T-helper 2 cell (primary cell): ENCODE measurements at places on chromosomes 7 and 10.

- no peak for DNase-seq
Observed at GRCh38 chr10:6208799-6209235, 6.1 kb downstream of the PFKFB3 start.

GRCh38 chr10:96840841-96841518 lies 8.9 kb downstream of the LCOR start:
- DNase-seq, result no peak

DNA sequence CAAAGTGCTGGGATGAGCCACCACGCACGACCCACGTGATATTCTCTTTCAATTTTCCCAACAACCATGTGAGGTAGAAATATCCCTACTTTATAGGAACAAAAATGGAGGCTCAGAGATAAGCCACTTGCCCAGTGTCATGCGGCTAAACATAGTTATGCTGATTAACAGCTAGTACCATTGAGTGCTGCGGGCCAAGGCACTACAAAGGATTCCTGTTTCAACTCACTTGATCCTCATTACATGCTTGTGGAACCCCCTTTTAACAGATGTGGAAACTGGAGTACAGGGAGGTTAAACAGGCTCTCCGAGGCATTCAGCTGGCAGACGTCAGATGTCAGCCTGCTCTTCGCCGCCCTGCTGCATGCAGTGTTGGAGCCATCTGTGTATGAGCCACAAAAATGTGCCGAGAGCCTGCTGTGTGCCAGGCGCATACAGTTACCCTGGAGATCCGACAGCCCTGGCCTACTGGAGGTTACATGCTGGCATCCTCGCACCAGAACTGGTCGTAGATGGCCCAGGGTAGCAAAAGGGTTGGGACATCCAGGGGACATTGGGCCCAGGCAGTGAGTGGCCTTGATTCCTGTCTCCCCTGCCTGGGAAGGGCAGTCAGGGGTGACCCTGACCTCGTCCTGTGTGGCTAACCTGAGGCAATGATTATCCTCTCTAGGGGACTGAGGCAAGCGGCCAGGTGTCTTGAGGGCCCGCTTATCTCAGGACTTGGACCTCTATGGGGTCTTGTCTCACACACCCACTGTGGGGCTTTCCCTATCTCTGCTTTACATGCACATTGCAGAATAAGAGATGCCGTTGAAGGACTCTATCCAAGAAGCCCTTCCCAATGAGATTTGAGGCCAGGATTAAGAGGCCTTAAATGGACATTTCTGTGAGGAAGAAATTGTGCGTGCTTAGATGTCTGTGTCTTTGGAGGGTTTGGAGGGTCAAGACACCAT lies 18.5 kb upstream of the SRGN start:
- no peak for DNase-seq

DNA sequence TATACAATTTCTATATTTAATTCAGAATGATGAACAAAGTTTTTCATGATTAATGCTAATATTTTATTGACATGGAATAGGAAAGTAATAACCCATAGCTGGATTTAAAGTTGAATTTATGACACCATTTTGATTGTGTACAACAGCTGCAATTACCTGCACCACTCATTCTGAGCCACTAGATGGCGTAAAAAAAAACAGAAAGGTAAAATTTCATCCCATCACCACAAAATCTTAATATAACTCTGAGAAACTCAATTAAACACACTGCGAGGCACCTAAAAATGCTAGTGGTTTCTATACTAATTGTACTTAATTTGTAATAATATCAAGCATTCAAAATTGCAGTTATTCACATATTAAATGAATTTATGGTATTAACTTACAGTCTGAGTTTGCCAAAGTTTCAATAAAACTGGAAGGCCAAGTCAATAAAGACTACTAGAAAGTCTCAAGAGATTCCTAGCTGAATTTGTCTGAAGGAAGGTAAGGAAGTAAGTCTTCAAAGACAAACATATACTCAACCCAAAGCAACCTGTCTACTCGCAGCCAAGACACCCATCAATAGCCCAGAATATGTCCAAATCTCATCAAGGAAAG lies 182.5 kb downstream of the SKAP2 start:
- no peak for DNase-seq

DNA sequence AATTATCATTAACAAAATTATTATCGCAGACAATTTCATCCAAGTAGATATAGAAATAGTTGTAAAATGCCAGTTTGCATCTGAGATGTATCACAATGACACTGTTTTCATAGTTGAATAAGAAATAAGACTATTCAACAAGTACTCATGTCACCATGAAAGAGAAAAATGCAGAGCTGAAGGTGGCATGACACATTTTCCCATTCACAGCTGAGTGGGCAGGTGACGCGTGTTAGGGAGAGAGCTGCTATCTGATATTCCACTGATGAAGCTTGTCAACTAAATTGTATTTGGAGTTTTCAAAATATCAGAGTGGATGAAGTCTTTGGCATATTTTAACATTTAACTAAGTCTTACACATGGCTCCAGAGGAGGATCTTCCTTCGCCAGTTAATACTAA lies 70.3 kb upstream of the HDAC9 start:
- no peak for DNase-seq

- no peak for DNase-seq
Observed at GRCh38 chr10:31758495-31758894, 170.1 kb downstream of the ARHGAP12 start.

DNA sequence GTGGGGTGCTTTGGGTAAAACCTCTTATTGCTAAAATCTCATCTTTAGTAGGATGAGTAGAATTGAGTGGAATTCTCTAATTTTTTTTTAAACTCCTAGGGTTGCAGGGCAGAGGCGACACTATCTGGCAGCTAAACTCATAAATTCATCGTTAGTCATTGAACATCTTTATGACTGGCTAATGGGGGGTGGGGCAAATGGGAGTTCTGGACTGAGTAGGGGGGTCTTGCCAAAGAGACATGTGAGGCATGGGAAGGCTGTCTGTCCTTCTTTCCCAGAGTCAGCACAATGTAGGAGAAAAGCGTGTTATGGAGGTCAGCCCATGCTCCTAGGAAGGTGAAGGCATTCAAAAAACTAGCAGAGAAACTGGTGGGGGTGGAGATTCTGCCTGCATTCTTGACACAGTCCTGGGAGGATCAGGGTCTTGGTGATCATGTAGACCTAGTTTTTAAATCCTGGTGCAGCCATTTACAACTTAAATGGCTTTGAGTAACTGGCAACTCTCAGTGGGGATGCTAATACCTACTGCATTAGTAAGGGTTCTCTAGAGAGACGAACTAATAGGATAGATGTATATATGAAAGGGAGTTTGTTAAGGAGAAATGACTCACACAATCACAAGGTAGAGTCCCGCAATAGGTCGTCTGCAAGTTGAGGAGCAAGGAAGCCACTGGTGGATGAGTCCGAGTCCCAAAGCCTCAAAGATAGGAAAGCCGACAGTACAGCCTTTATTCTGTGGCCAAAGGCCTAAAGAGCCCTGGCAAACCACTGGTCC lies 47.7 kb downstream of the EMX2 start:
- no peak for DNase-seq

- DNase-seq, result no peak
Observed at GRCh38 chr10:72842164-72842563, 51.4 kb upstream of the OIT3 start.

- DNase-seq, result no peak
Observed at GRCh38 chr7:101208794-101209193, 8.0 kb upstream of the MOGAT3 start.

DNA sequence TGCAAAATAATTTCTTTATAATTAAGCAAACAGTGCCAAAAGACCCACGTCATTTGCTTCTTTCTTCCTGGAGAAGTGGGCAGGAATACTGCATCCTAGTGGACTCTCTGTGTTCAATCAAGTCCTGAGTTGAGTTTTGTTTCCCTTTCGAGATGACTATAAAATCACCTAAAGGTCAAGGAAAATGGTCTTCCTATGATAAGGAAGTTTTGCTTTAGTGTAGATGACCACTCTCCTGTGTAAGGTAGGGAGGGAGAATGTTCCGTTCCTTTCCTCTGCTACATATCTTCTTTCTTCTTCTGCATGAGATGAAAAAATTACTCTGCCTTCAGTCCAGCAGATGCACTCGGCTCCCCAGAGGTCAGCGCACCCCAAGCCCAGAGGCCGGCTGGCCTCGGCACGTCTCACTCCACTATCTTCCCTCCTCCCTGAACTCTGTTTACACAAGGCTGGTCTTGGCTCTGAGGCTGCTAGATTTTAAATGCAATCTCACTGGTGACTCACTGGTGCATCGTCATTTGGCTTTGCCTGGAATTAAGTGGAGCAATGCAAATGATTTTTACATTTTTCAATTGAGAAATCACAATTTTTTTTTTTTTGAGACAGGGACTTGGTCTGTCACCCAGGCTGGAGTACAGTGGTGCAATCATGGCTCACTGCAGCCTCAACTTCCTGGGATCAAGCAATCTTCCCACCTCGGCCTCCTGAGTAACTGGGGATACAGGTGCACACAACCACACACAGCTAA lies 18.6 kb upstream of the VDAC2 start:
- no peak for DNase-seq

DNA sequence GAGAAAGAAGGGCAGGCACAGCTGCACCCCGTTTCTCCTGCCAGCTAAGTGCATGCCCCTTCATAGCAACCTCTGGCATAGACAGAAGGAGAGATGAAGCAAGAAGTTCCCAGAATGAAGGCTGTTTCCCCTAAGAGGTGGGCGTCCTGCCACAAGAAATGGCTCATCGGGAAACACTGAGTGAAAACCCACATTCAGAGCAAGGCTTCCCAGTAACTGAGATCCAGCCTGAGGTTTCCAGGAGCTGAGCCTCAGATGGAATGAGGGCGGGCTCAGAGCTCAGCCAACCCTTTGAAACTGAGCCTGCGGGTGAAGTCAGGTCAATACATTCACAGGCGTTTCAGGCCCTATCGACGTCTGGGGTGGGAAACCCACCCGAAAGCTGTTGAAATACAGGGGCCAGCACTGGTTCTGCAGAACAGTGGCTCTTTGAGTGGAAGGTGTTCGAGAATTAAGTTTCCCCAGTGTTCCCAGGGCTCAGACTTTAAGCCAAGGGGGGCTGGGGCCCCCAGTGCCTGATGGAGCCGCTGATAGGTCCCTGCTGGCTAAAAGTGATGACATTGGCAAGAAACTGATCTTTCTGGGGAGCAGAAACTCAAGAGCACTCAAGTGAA lies 510.2 kb downstream of the RPS24 start:
- no peak for DNase-seq

DNA sequence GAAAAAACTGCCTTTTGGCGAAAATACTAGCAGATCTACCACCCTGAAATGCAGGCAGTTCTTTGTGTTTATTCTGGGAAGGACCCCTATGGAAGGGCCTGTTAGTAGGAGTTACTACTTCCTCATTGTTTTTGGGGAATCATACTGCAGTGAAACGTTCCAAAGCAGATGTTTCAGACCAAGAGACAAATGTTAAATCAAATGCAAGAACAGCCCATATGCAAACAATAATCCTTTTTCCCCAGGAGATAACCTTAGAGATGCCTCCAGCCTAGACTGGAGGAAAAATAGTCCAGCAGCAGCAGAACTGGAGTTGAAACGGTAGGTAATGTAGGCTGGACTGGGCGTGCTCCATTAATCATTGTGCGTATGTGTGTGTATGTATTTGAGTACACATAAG lies 65.9 kb upstream of the VWDE start:
- DNase-seq, result no peak

- no peak for DNase-seq
Observed at GRCh38 chr10:17847585-17848296, 38.6 kb downstream of the MRC1 start.

- DNase-seq, result no peak
Observed at GRCh38 chr10:96090463-96090800, 39.7 kb upstream of the ZNF518A start.
